ENCODE measurements at places on chromosomes 12 and 14.

- DNase-seq: no peak
These were observed 69.0 kb upstream of the GPHB5 start for GRCh38 chr14:63387711-63388110.

DNA sequence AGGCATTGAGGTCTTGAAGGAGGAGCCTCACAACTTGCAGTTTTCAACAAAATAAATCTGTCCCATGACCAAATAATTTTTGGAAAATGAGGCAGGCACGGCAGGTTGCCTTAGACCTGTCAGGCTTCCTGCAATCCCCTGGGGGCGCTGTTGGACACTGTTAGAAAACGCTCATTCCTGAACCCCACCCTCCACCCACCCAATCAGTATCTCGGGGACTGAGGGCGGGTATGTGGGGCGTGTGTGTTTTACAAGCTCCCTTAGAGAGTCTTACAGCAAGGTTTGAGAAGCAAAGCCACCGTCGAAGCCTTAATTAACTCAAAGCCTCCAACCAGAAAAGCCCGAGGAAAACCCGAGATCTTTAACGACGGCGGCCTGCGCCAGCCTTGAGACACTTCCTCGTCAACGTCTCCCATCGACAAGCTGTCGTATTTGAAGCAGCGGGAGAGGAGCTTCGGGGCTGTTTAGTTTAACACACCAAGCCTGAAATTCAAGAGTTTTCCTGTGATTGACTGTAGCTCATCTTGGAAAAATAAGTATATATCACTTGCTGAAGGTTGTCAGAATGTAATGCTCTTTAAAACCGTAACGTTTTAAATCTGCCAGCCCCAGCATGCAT is 123.0 kb downstream of the GLT1D1 start:
- DNase-seq: no peak

DNA sequence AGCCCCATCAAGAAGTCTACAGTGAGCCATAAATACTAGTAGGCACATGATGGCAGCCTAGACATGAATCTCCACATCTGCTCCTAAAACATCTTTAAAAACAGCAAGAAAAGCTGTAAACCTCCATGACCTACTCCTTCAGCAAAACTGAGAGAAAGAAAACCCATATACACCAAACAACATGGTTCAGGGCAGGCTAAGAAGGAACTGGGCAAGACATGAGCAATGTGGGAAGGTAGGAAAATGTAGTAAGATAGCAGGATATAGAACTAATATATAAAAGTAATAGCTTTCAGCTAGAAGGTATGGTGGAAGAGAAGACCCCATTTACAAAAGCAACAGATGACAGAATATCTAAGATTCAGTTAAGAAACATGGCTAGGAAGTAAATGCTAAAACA is 88.8 kb downstream of the RPS6KA5 start:
- no peak for DNase-seq

DNA sequence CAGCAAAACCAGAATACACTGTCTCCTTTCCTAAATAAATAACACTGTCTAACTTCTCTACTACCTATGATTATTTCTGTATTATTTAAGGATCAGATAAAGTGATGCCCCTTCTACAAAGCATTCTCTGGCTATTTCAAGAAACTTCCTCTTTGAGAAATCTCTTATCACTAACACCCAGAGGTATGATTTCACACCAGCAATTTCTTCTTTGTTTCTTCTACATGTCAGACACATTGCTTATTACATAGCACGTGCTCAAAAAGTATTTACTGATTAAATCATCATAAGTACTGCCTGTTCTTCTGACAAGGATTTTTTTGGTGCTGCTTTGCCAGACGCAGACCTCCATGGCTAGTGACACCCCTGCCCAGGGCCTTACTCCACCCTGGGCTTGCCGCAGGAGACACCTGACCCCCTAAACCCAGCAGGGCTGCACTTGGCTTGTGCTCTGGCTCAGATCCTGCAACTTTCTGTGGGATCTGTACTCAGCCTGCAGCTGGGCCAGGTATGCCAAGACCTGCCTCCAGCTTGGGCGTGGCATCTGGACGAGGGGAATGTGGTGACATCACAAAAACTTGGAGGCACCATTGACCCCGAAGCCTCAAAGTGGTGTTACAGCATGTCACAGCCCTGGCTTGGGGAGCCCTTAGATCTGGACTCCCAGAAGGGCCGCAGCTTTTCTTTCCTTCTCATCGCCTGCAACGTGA is 15.4 kb upstream of the HIGD1C start:
- DNase-seq: no peak

DNA sequence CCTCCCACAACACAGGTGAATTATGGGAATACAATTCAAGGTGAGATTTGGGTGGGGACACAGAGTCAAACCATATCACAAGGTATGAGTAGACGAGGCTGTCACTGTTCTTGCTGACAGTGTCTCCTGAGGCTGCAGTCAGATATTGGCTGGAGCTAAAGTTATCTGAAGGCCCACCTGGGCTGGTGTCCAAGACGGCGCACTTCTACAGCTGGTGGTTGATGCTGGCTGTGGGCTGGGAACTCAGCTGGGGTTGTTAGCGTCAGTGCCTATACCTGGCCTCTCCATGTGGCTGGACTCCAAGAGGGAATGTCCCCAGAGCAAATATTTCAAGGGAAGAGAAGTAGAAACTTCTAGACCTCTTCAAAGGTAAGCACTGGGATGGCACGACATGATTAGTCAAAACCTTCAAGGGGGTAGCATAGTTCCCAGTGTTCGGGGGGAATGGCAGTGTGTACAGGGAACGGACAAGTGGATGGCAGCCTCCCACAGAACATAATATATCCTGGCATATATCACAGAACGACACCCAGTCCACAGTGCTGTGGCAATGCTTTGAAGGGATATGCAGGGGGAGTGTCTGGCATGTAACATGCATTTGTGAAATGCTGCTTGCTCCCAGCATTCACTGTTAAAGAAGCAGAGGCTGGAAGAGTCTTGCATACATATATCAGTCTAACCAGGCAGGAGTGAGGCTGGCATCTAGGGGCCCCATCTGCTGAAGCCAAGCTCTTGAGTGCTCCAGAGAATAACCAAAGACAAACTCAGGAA is 126.7 kb upstream of the RFLNA start:
- no peak for DNase-seq

GRCh38 chr14:101873991-101874390 is 90.4 kb upstream of the DYNC1H1 start:
- no peak for DNase-seq

- DNase-seq: no peak
These were observed 1231.7 kb upstream of the TMEM132C start for GRCh38 chr12:127035011-127035879.

- peak; percentile 50 for DNase-seq
These were observed 272.5 kb downstream of the SLC15A4 start for GRCh38 chr12:128551266-128551665.

- DNase-seq: no peak
These were observed 8.5 kb upstream of the HSP90AA1 start for GRCh38 chr14:102095231-102095870.

DNA sequence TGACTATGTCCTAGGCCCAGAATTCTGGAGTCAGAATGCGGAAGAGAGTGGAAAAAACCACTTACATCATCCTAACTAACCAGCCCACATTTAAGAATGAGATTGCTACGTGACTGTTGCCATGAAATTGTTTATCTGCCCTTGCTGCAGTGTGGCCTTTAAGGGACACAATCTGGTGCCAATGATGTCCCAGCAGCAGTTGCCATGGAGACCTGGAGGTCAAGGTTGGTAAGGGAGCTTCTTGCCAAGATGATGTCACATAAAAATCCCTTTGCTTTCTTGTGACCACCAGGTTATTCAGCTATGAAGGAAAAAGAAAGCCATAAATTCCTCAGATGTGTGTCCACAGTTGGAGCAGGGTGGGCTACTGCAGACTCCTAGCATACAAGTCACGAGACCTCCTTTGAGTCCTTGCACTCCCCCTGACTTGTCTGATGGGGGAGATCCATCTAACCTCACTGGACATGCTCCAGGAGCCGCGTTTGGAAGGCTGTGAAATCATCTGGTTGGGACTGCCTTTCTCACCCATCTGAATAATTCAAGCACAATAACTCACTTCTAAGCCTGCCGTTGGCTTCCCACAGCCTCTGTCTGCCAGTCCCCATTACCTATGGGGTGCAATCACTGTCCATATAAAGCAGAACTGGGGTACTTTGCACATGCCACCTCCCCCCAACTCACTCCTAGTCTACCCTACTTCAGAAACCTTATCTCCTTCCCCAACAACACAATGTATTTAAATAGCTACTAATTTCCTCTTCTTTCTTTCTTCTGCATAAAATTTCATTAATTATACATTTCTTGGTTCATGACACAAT is 165.6 kb downstream of the ZFP36L1 start:
- no peak for DNase-seq

DNA sequence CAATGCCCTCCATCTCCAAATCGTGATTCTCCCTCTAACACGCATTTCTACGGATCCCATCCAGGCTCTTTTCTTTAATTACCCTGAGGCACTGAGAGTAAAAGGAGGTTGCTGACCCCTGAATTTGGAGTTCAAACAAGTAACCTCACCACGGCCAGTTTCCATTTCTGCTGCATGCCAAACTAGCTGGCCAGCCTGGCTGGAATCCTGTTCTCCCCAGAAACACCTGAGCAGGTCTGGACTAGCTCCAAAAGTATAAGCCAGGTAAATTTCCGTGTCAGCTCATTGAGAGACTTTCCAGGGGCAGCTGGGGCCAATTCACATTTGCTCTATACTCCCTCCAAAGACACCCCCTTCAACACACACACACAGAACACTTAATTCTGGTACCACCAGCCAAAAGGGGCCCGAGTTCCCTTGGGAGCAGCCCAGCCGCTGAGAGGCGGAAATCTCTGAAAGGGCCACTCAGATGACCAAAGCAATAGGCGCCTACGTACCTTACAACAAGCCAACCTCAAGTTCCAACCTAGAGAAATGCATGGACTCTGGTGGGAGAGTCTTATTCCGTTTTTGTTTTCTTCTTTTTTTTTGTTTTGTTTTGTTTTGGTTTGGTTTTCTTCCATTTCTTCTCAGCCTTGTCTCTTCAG is 131.4 kb downstream of the NDUFA12 start:
- DNase-seq: no peak

GRCh38 chr12:48021485-48022179 is 17.4 kb upstream of the COL2A1 start:
- no peak for DNase-seq

DNA sequence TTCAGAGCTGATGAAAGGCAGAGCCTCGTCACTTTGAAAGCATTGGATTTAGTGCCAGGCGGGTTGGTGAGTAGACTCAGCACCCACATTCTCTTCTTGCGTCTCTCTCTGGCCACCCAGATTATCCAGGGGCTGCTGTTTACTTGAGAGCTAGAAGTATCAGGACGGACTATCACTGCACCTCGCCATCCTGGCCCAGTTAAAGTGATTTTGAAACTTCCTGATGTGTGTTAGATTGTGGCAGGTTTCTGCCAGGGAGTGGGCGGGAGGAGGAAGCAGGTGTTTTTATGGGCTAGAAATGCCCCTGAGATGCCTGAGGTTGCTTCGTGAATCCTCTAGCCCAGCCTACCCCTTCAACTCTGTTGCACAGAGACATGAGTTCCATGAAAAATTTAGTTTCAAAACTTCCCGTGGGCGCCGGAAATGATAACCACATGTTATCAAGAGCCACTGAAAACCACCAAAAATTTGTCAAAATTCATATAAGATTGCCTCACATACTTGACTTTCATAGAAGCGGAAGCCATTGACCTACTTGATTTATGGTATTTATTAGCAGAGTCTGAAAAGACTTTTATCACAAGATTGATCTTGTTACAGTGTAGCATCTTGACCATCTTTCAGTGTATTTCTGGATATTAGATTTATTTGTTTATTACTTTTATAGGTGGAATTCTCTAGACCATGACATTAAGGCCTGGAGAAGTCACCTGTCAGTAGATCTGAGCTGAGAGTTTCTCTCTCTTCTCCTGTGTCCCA is 466.0 kb downstream of the RAD51B start:
- no peak for DNase-seq

All from NCI-H526 treated with DMSO at 0.1 percent for 48 hours (cell line).